Ascending aorta (tissue), 2 donors: ENCODE measurements at places on chromosomes 1 and 21. TPM values are rescaled to one million over a fixed set of nuclear protein-coding genes. Genes with fewer than 3 reads are reported as not detected.
A peak's percentile ranks its signal among the peaks of the same experiment; 100 is the strongest.

GRCh38 chr1:180805316-180805715 lies 107.4 kb upstream of the KIAA1614 start:
- no peak overlapping the region for H3K4me3 ChIP-seq
- H3K36me3 ChIP-seq: peaks cover 18% of the 10 kb centered on the region

- DNase-seq: no peak
- H3K4me1 ChIP-seq: peaks cover 4% of the 10 kb centered on the region
- peak overlapping the region; percentile 81 for H3K27ac ChIP-seq
- no peaks in the 10 kb centered on the region for H3K36me3 ChIP-seq
- H3K27me3 ChIP-seq: no peaks in the 10 kb centered on the region
Measured at GRCh38 chr1:58754073-58754613, 29.7 kb downstream of the JUN start.

NBPF4 gene
- total RNA-seq: not detected

DNA sequence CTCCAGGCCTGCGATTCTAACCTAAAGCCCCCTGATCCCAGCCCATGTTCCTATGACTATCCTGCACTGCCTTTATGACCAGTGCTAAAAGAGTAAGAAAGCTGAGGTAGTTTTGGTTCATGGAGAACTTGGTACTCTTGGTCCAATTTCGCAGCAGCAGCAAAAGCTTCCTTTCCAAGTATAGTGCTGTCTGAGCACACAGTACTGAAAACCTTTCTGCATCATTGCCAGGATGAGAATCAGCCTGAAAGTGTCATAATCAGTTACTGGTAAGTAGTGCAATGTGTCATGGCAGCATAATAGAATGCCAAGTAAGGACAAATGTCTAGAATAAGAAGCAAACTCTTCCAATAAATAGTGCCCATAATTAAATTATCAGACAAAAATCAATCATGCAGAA lies 889.6 kb upstream of the ADGRL4 start:
- no peaks in the 10 kb centered on the region for H3K4me1 ChIP-seq
- H3K36me3 ChIP-seq: no peaks in the 10 kb centered on the region
- no peaks in the 10 kb centered on the region for H3K27me3 ChIP-seq
- no peak overlapping the region for H3K27ac ChIP-seq

- no peak overlapping the region for H3K4me3 ChIP-seq
- H3K27ac ChIP-seq: no peak overlapping the region
- no peak for DNase-seq
- no peaks in the 10 kb centered on the region for H3K36me3 ChIP-seq
- no peaks in the 10 kb centered on the region for H3K27me3 ChIP-seq
- no peaks in the 10 kb centered on the region for H3K4me1 ChIP-seq
Measured at GRCh38 chr1:29361686-29362085, 125.4 kb downstream of the PTPRU start.

DNA sequence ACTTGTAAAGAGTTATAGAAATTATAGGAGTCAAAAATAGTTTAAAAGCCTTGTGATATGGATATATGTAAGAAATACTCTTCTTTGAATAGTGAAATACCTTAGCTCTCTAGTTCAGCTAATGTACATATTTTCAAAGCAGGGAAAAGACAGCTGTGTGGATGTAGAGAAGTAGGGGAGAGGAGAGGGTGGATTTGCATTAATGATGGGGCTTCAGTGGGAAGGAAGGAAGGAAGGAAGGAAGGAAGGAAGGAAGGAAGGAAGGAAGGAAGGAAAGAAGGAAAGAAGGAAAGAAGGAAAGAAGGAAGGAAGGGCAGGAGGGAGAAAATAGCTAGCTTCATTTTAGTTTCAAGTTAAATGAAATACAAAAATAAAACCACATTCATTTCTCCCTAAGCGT lies 62.4 kb upstream of the RGS1 start:
- no peak overlapping the region for H3K4me3 ChIP-seq
- no peak for DNase-seq
- no peaks in the 10 kb centered on the region for H3K27me3 ChIP-seq

GRCh38 chr1:85259912-85260274 lies 431 bp upstream of the C1orf52 start:
- peaks cover 26% of the 10 kb centered on the region for H3K4me1 ChIP-seq
- no peaks in the 10 kb centered on the region for H3K27me3 ChIP-seq
- no peaks in the 10 kb centered on the region for H3K36me3 ChIP-seq
- DNase-seq: no peak

SLC30A2 gene
- not detected for total RNA-seq

- H3K4me3 ChIP-seq: no peak overlapping the region
- no peaks in the 10 kb centered on the region for H3K4me1 ChIP-seq
- H3K27me3 ChIP-seq: peaks cover 7% of the 10 kb centered on the region
- no peaks in the 10 kb centered on the region for H3K36me3 ChIP-seq
Measured at GRCh38 chr1:18597160-18598042, 33.2 kb upstream of the PAX7 start.

AGMAT gene
- 1.1 TPM for total RNA-seq

SLC45A1 gene
- 3.2 TPM for total RNA-seq

GRCh38 chr1:69662321-69662720 lies 94.6 kb downstream of the LRRC7 start:
- H3K27me3 ChIP-seq: no peaks in the 10 kb centered on the region
- no peak overlapping the region for H3K4me3 ChIP-seq
- no peak overlapping the region for H3K27ac ChIP-seq

S100A2 gene
- not detected for total RNA-seq

- no peaks in the 10 kb centered on the region for H3K27me3 ChIP-seq
- no peak overlapping the region for H3K27ac ChIP-seq
- DNase-seq: no peak
- H3K4me1 ChIP-seq: peaks cover 25% of the 10 kb centered on the region
- H3K36me3 ChIP-seq: no peaks in the 10 kb centered on the region
Measured at GRCh38 chr1:24048205-24048869, 63.6 kb downstream of the MYOM3 start.

DNA sequence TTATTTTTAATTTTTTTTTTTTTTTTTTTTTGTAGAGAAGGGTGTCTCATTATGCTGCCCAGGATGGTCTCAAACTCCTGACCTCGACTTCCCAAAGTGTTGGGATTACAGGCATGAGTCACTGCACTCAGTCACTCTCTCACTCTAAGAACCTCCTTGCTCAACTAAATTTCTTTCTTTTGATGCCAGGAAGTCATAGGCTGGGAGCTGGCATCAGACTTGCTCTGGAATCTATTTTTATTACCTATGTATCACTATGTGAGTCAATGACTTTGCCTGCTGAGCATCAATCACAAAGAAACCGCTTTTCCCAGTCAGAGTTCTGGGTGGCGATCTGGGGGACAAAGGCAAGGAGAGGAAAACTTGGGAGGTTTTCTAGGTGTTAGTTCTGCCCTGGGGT lies 35.5 kb upstream of the PARP1 start:
- no peak for DNase-seq
- no peak overlapping the region for H3K27ac ChIP-seq
- no peaks in the 10 kb centered on the region for H3K27me3 ChIP-seq
- H3K4me3 ChIP-seq: no peak overlapping the region
- no peaks in the 10 kb centered on the region for H3K36me3 ChIP-seq

CD1D gene
- not detected for total RNA-seq

DNA sequence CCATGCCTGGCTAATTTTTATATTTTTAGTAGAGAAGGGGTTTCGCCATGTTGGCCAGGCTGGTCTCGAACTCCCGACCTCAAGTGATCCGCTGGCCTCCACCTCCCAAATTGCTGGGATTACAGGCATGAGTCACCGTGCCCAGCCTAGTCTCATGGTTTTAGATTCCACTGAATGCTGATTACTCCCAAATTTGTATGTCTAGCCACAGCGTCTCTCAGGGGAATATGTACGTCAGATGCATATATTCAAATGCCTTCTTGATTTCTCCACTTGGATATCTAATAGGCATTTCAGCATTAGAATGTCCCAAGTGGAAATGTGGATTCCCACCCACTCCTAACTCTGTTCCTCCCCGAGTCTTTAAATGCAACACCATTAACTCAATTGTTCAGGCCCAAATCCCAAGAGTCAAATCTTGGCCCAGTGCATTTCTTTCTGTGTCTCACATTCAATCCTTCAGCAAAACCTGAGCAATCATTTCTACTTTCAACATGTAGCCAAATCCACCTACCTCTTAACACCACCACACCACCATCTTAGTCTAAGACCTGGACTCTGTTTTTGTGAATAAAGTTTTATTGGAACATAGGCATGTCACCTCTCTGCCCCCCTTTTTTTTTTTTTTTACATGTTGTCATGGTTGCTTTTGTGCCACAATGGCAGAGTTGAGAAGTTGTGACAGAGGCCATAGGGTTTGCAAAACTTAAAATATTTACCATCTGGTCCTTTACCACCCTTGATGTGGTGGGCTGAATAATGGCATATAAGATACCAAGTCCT lies 9.8 kb upstream of the CAMTA1 start:
- no peaks in the 10 kb centered on the region for H3K36me3 ChIP-seq
- peaks cover 14% of the 10 kb centered on the region for H3K4me1 ChIP-seq
- no peak overlapping the region for H3K4me3 ChIP-seq
- no peak overlapping the region for H3K27ac ChIP-seq

DNA sequence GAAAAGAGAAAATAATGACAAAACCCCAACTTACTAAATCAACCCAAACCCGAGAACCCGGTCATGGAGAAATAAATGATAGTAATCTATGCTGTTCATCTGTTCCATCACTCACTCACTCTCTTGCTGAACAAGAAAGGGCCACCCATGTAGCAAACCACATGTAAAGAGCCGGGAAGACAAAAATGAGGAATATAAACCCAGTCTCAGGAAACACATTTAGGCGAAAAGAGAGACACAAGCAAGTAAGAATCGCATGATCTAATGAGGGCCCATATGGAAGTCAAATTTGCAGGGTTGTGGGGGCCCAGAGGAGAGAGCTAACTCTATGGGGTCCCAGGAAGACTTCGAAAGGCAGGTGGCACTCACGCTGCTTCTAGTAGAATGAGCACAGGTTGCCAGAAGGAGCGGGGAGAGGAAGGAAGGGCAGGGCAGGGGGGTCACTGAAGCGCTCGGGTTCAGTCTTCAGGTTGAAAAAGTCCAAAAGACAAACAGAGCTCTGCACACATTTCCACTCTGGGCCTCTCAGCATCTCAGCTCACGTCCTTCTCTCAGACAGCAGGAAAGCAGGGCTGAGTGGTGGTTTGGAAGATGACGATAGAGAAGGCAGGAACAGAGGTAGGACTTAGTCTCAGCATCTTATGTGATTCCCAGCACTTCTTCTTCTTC lies 142.9 kb upstream of the KRTAP19-8 start:
- H3K27ac ChIP-seq: no peak overlapping the region
- H3K4me3 ChIP-seq: no peak overlapping the region
- DNase-seq: no peak
- no peaks in the 10 kb centered on the region for H3K36me3 ChIP-seq
- no peaks in the 10 kb centered on the region for H3K27me3 ChIP-seq

DNA sequence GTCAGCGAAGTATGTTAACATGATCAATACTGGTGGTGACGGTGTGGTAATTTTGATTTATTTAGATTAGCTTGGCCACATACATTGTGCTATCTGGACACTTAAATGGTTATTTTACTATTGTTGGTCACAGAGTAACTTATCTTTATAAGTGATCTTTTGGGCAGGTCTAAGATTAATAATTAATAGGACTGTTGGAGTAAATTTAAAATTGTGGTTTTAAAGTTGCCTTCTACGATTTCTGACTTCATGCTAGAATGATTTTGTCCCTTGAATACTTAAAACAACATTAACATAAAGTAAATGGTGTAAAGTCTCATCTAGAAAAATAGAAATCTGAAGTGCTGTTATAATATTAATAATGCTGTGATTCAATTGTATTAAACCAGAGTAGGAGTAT lies 14.7 kb downstream of the SRRM1 start:
- H3K4me1 ChIP-seq: no peaks in the 10 kb centered on the region
- no peaks in the 10 kb centered on the region for H3K27me3 ChIP-seq
- H3K36me3 ChIP-seq: peaks cover 97% of the 10 kb centered on the region
- no peak overlapping the region for H3K27ac ChIP-seq
- no peak for DNase-seq
- no peak overlapping the region for H3K4me3 ChIP-seq

DNA sequence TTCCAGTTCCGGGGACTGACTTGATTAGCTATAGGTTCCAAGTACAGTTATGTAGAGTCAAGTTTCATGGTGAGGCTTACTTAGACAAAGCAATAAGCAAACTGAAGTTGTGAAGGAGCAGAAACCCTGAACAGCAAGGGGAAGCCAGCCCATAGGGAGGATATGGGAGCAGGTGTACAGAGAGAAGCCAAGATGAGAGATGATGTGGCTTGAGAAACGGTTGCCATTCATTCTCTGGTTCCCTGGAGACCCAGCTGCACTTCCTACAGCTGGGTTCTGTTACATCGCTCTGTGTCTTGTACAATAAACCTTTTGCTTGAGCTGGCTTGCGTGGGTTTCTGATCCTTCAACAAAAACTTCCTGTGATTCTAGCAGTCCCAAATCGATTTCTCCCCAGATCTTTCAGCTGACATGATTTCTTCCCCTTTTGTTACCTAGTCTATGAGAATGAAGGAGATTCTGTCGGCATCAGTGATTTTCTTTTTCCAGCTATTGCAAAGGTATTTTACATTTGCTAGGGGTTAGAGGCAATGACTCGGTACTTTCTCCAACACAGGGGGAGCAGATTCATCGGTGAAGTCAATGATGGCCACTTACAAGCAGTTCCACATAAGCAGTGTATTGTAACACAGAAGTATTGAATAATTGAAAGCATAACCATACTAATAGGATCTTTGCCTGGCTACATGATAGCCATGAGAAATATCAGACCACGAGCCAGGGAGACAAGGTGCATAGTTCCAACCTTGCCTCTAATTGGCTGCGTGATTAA lies 67.3 kb downstream of the URB2 start:
- H3K4me3 ChIP-seq: no peak overlapping the region
- no peaks in the 10 kb centered on the region for H3K36me3 ChIP-seq

FNDC10 gene
- 1.8 TPM for total RNA-seq

DDAH1 gene
- 8.5 TPM for total RNA-seq

- no peaks in the 10 kb centered on the region for H3K4me1 ChIP-seq
- peak; percentile 71 for DNase-seq
- H3K27me3 ChIP-seq: no peaks in the 10 kb centered on the region
- H3K4me3 ChIP-seq: no peak overlapping the region
- no peaks in the 10 kb centered on the region for H3K36me3 ChIP-seq
Measured at GRCh38 chr1:172089768-172090510, 248.6 kb downstream of the DNM3 start.

GRCh38 chr1:85394130-85394529 lies 70.8 kb downstream of the DDAH1 start:
- H3K36me3 ChIP-seq: no peaks in the 10 kb centered on the region
- no peak overlapping the region for H3K27ac ChIP-seq

- peaks cover 6% of the 10 kb centered on the region for H3K27me3 ChIP-seq
- peak overlapping the region; percentile 75 for H3K4me3 ChIP-seq
- H3K36me3 ChIP-seq: no peaks in the 10 kb centered on the region
- peak overlapping the region; percentile 79 for H3K27ac ChIP-seq
- peaks cover 8% of the 10 kb centered on the region for H3K4me1 ChIP-seq
Measured at GRCh38 chr1:228457396-228458176, 29.6 kb upstream of the RNF187 start.

EPHB2 gene
- total RNA-seq: 3.2 TPM

- no peak overlapping the region for H3K4me3 ChIP-seq
- no peaks in the 10 kb centered on the region for H3K27me3 ChIP-seq
- H3K36me3 ChIP-seq: peaks cover 13% of the 10 kb centered on the region
Measured at GRCh38 chr21:33734818-33735217, 92.5 kb downstream of the ITSN1 start.

DNA sequence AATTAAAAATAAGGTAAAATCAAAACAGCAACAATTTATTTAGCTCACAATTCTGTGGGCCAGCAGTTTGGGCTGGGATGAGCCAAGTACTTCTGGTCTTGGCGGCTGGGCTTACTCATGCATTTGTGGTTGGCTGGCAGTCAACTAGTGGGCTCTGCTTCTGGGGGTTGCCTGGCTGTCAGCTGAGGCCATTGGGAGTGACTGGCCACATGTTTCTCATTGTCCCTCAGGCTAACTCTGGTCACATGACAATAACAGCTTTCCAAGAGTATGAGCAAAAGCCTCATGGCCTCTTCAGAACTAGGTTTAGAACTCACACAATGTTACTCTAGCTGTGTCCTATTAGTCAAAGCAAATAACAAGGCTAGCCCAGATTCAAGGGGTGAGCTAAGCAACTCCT lies 15.6 kb upstream of the CHIA start:
- DNase-seq: no peak
- H3K4me1 ChIP-seq: no peaks in the 10 kb centered on the region
- H3K36me3 ChIP-seq: no peaks in the 10 kb centered on the region
- no peak overlapping the region for H3K4me3 ChIP-seq
- no peaks in the 10 kb centered on the region for H3K27me3 ChIP-seq
